ENCODE measurements at places on chromosomes 6 and 20.

DNA sequence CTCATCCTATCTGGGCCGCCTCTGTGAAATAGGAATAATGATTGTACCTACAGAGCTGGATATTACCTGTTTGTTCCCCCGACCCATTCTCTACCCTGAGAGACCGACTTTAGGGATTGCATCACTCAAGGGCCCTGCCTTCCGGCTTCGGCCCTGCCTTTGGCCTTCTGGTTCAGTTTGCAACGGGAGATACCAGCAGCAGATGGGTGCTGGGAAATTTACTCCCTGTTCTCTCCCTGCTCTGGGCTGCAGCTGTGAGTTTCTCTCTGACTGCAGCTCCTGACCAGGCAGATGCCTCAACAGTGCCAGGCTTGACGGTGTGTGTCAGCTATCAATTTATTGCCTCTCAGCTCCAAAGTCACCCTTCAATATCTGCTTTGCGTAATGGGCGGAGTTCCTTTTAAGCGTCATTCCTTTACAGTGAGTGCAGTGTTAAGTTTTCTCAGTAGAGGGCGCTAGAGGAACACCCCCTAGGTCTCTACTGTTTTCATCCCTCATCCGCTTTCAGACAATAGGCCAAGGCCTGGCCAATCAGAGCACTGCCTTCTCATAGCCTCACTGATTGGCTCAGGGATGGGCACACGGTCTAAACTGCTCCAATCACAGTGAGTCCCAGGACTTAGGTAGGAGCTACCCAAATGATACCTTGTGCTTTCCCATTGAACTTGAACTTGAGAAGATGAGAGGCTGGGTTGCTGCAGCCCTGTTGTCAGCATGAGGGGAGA, 30.0 kb downstream of the KCNG1 start:
- DNase-seq, result peak; percentile 71

GRCh38 chr6:43935921-43936439, 166.0 kb downstream of the VEGFA start:
- no peak for DNase-seq

DNA sequence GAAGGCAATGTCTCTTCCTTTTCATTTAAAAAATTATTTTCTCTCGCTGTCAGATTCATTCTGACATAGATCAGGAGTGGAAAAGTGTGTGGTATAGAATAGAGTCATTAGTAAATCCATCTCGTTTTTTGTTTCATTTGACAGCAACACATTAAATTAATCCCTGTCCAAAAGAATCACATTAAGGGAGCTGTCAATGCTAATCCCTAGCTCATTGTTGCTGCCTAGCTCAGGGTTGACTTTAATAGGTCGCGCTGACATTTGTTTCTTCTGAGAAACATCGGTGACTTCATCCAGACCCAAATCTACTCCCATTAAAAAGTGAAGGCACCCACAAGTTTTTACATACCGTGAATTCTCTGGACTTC, 25.4 kb upstream of the MAP3K7 start:
- DNase-seq, result no peak

- DNase-seq, result no peak
Observed at GRCh38 chr6:72755752-72756151, 133.9 kb downstream of the KCNQ5 start.

DNA sequence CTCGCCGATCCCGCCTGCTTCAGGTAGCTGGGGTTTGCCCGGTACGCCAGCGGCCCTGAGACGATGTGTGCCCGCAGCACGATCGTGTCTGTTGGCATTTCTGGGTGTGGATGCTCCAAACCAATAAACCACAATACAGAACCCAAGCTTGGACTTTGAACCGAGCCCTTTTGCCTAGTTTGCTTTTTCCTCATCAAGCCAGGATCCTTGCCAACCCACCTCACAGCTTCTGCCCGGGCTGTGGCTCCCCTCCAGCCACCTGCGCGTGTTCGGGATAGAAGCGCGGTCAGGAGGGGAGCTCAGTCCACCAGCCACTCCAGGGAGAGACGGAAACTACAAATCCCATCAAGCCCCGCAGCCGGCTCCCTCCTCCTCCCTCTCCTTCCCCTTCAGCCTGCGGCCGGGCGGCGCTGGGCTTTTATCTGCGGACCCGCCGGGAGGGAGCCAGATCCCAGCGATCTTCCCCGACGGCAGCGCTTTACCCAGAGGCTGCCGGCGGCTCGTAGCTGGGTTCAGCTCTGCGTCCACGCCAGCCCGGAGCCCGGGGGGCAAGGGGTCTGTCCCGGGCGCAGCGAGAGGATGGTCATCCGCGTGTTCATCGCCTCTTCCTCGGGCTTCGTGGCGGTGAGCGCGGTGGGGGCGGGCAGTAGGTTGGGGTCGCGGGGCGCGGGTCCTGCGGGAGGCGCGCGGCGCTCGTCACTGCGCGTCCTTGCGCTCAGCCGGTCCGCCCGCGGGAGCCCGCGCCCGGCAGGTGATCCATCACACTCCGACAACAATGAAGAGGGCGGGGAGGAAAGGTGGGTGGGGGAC, at the start of gene SH3BGRL2:
Gene SH3BGRL2 (plus strand): TSS at position 447 of the 810 bp plus-strand sequence. CDS start 133 bp downstream, at position 580.
- peak; percentile 80 for DNase-seq

- DNase-seq, result no peak
Observed at GRCh38 chr6:154567695-154568220, 57.3 kb upstream of the CNKSR3 start.

GRCh38 chr6:108805611-108806167, 42.5 kb upstream of the ARMC2 start:
- DNase-seq, result no peak

DNA sequence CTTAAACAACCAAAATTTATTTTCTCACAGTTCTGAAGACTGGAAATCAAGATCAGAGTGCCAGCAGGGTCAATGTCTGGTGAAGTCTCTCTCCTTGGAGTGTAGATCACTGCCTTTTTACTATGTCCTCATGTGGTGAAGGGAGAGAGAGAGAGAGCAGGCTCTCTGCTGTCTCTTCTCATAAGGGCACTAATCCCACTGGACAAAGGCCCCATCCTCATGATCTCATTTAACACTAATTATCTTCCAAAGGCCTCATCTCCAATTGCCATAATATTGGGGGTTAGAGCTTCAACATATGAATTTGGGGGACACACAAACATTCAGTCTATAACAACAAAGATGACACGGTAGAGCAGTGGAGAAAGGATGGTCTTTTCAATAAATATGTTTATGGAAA, 27.4 kb downstream of the SOBP start:
- DNase-seq, result no peak

DNA sequence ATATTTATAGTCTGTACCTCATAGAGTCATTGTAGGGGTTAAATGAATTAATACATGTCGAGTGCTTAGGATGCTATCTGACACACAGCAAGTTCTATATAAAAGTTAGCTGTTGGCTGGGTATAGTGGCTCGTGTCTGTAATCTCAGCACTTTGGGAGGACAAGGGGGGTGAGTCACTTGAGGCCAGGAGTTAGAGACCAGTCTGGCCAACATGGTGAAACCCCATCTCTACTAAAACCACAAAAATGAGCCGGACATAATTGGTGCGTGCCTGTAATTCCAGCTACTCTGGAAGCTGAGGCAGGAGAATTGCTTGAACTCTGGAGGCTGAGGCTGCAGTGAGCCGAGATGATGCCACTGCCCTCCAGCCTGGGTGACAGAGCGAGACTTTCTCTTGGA, 222.9 kb downstream of the UBE3D start:
- peak; percentile 98 for DNase-seq

- DNase-seq, result peak; percentile 15
Observed at GRCh38 chr6:49979584-49979983, 10.2 kb upstream of the DEFB113 start.

GRCh38 chr6:4972438-4972837, 31.4 kb downstream of the RPP40 start:
- no peak for DNase-seq

DNA sequence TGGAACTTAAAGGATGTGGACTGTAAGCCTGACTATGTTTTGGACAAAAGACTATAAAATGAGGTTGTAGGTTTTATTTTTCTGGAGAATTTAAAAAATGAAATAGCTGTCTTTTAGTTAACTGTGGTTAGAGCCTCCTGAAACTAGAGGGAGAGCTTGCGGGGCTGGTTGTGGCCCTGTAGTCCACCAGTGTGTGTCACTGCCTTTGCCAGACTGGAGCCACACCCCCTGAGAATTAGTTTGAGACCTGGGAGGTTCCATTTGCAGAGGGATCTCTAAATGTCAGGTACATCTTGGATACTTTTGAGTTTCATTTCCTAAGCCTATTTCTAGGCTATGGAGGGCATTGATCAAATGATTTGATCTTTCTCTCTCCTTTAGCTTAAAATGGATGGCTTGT, 20.8 kb downstream of the ZC2HC1B start:
- no peak for DNase-seq

All from M059J (cell line).